B cell (primary cell): ENCODE measurements at places on chromosomes 13 and 19.

GRCh38 chr13:103371271-103371670 is 305.1 kb upstream of the SLC10A2 start:
- no peak for DNase-seq

- no peak for DNase-seq
Observed at GRCh38 chr19:32104850-32105235, 240.6 kb upstream of the ZNF507 start.

- no peak for DNase-seq
Observed at GRCh38 chr13:110266983-110267382, 40.0 kb downstream of the COL4A1 start.

- peak; percentile 96 for DNase-seq
Observed at GRCh38 chr19:51986309-51987291, at the start of gene ZNF350. ZNF350 (minus strand) TSS chr19:51986840; CDS start chr19:51974360, 12,480 bp downstream.

DNA sequence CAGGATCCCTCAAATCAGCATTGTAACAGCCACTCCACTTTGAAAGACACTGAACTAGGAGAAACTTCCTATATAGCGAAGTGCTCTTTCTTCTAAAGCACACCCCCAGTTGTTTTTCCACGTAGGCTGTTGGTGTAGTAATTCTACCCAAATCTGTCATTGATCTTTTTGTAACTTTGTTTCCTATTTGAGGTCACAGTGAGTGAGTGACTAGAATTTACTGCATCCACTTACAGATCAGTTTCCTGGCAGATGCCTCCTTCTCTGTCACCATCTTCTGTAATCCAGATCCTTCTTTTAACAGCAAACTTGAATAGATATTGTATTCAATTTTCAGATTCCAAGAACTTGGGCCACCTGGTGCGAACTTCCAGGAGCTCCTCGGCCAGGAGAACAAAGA is 15.3 kb downstream of the ZAR1L start:
- DNase-seq = no peak

DNA sequence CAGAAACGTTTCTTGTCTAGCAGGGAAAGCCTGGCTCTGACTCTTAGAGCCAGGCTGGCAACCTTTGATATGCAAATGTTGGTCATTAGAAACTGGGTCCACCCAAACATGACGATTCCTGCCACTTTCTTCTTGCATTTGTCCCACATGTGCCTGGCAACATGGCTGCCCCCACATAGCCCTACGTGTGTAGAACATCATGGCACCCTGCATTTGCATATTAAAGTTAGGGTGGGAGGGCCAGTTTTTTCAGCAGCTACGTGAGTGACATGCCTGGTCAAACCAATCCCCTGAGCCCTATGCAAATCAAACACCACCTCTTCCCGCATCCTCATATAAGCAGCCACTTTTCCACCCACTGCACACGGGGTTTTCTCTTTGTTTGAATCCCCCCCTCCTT is 95.0 kb downstream of the LIG4 start:
- DNase-seq = no peak

DNA sequence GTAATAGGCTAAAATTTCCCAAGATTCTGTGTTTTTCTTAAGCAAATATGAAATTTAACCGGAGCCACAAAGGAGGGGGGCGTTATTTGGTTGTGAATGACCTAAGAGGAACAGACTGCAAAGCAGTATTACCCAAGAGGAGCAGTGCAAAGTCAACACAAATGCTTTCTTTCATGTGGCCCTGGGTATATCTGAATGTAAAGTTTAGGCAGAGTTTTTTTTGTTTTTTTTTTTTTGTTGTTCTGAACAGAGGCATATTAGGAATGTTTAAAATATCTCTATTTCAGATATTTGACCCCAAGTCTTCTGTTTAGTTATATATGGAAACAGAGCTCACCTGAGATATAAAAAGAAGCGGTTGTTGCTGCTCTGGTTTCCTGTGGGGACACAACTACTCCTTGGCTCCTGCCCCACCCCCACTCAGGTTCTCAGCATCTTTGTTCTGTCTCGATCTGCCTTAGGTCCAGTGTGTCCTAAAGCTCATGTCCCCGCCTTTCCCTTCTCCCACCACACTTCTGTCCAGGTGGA is 220.7 kb downstream of the RFC3 start:
- DNase-seq = no peak

DNA sequence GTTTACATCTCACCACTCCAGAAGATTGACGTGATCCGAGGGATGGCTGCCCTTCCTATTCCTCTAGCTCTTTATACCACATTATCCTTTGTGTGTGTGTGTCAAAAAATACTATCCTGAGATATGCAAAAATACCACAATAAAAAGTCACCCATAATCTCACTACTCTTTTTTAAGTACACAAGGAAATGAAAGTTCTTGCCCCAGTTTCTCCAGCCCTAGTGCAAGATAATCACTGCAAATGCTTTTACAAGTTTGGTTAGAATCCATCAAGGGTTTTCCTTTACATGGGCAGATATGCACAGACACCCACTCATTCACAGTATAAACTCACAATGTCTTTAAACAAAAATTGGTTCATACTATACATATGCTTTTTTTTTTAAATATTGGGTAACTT is 89.3 kb downstream of the DIAPH3 start:
- no peak for DNase-seq

GRCh38 chr13:101026736-101027398 is 352.3 kb upstream of the TMTC4 start:
- DNase-seq = no peak

DNA sequence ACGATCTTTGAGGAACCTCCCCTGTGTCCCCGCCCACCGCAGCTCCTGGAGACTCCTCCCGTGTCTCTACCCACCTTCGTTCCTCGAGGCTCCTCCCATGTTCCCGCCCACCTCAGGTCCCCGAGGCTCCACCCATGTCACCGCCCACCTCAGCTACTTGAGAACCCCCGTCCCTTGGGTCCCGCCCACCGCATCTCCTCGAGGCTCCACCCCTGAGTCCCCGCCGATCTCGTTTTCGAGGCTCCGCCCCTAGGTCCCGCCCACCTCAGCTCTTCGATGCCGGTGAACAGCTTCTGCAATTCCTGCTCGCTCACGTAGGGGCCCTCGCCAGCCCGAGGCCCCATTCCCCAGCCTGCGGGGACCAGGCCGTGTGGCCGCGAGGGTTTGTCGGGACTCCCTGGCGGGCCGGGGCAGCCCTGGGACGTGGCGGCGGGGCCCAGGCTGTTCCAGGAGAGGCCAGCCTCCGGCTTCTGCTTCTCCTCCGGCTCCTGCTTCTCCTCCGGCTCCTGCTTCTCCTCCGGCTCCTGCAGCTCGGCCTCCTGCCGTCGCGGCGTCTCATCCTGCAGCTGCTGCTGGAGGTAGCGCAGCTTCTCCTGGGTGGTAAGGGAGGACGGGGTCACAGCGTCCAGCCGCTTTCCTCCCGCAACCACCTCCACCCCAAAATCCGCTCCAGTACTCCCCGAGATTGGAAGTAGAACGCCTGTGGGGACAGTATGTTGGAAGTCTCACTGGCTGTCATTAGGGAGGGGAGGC is 16.7 kb downstream of the TSKS start:
- DNase-seq = peak; percentile 59

- no peak for DNase-seq
Observed at GRCh38 chr19:41480336-41480735, 37.4 kb downstream of the ERICH4 start.

DNA sequence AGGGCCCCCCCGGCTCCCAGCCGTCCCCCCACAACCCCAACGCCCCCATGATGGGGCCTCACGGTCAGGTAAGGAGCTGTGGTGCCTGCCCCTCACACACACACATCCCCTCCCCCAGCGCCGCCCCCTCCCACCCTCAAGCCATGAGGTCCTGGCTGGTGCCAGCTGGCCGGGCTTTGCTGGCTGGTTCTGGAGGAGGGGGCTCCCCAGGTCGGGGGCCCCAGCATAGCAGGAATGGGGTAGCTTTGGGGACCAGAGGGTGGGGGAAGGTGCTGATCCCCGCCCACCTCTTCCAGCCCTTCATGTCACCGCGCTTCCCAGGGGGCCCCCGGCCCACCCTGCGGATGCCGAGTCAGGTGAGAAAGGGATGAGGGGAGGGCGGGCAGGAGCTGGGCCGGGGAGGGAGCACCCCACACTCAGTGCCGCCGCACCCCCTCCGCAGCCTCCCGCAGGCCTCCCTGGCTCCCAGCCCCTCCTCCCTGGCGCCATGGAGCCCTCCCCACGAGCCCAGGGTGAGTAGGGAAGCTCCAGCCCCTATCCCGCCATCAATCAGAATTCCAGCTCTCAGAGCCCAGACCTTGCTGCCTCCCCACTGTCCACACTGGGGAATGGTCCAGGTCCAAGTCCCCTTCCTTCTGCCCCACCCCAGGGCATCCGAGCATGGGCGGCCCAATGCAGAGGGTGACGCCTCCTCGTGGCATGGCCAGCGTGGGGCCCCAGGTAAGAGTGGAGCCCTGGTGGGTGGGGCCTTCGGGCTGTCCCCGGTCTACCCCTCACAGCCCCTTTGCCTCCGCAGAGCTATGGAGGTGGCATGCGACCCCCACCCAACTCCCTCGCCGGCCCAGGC is 6.4 kb downstream of the ISYNA1 start:
- DNase-seq = peak; percentile 41

DNA sequence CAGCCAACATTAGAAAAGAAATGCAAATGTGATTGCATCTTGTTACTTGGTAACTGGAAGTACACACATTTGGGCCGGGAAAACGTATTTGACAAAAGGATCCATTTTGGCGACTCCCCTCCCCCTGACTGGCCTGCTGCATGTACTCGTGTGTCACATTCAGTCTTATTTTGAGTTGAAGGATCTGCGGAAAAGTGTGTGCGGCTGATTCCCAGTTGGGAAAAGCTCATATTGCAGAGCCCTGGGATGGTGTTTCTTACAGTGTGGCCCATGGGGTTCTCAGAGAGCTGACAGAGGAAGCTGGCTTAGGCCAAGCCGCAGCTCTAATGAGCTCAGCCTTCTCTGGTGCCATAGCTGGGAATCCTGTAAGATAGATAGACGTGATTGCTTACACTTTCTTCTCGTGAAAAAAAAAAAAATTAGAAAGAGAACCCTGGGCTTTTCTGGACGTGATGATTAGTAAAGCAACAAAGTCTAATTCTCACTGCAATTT is 170.3 kb upstream of the ARGLU1 start:
- DNase-seq = no peak

DNA sequence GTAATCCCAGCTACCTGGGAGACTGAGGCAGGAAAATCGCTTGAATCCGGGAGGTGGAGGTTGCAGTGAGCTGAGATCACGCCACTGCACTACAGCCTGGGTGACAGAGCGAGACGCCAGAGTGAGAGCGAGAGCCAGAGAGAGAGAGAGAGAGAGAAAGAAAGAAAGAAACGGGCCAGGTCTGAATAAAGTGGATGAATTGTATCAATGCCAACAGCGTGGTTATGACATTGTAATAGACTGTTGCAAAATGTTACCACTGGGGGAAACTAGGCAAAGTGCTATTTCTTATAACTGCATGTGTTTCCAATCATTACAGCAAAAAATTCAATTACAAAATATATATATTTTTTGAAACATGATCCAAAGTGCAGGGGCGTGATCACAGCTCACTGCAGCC is 11.8 kb upstream of the BTBD2 start:
- no peak for DNase-seq

DNA sequence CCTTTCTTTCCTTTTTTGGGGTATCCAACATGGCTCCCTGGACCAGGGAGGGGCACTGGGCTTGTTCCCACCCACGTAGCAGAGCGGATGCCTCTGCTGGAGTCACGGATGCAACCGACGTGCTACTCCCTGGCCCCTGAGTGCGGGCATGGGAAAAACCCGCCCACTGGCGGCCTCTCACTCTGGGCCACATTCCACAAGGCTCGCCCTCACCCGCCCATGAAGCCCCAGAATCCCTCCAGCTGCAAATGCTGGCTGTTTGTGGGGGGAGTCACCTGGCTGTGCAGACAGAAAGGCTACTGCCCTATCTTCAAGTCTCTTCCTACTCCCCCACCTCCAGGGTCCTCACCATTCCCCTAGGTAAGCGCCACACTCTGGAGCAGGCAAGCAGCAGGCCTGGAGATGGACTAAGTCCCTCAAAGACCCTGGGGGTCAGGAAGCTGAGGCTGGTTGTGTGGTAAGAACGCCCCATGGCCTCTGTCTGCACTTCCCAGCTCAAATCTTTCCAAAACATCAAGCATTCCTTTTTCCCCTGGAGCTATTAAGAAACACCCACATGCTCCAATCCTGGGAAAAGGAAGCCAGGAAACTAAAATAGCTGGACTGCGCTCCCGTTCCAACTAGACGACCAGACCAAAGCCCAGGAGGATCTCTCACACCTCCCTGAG is 17.9 kb upstream of the EPHX3 start:
- no peak for DNase-seq

GRCh38 chr19:27765912-27766725 is 1446.8 kb downstream of the UQCRFS1 start:
- no peak for DNase-seq

DNA sequence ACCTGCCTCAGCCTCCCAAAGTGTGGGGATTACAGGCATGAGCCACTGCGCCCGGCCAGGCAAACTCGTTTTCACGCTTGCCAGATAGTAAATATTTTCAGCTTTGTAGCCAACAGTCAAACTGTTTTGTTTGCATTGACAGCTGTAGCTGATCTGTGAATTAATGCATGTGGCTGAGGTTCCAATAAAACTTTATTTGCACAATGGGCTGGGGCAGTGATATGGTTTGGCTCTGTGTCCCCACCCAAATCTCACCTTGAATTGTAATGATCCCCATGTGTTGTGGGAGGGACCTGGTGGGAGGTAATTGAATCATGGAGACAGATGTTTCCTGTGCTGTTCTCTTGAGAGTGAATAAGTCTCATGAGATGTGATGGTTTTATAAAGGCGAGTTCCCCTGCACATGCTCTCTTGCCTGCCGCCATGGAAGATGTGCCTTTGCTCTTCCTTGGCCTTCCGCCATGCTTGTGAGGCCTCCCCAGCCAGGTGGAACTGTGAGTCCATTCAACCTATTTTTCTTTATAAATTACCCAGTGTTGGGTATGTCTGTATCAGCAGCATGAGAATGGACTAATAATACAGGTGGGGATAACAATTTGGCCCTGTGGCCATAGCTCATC is 22.4 kb upstream of the RANBP3 start:
- DNase-seq = no peak

DNA sequence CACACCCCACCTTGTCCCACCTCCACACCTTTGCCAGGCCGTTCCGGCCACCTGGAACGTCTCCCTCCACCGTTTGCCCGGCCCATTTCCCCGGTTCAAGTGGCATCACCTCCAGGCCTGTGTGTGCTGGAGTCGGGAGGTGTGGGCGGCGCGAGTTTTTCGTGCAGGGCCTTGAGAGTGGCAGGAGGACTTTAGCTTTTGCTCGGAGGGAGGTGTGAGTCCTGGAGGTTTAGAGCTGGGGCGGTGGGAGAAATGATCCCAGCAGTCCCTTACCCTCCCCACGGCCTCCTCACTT is 4.3 kb upstream of the PALM start:
- no peak for DNase-seq

DNA sequence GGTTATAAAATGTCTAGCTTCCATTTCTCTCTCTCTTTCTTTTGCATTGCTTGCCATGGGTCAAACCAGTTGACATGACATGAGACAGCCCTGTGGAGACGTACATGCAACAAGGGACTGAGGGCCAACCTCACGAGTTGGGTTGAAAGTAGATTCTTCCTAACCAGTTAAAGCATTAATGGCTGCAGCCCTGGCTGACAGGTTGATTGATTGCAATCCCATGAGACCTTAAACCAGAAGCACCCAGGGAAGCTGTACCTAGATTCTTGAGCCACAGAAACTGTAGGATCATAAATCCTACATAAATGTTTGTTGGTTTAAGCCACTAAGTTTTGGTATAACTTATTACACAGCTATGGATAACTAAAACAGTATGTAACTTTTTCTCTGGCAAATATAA is 373.8 kb downstream of the DACH1 start:
- no peak for DNase-seq
